ENCODE measurements at places on chromosomes 4 and X.

- no peak for DNase-seq
These were observed 574 bp upstream of the MOB1B start for GRCh38 chr4:70901607-70901983.

- DNase-seq, result no peak
These were observed 113.9 kb downstream of the NKX6-1 start for GRCh38 chr4:84385203-84385602.

- no peak for DNase-seq
These were observed 19.7 kb downstream of the ZFX start for GRCh38 chrX:24169211-24169610.

DNA sequence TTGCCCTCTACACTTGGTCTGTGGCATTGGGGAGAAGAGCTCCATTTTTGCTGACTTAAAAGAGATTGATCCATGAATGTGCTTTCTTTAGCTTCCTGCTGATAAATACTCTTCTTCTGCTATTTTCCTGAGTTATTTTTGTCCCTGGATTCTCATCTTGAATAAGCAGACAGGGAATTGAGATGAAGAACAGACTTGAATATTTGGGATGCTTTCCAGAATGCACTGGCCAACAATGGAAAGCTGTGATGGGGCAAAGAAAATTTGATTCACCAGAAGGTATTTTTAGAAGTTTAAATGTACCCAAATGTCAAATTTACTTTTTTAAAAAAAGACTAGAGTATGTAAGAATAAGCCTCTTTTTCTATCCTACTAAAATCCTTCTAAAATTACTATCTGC is 309.9 kb upstream of the PPP1R2C start:
- DNase-seq, result no peak

DNA sequence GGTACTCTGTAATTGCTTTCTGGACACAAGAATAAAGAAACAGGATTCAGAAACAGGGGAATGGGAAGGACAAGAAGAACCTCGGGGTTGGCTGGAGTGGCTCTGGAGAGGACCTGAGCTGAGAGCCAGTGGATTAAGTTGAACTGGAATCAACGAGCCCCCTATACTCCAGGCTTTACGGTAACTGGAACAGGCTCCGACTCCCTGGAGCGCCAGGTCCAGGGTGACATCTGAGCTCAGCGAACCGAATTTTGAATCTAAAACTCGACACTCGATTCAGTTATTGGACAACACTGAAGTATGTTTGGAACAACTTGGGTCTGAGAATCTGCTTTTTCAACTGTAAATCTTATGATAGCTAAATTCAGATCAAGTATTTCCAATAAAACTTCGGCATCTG is 23.9 kb downstream of the HMX1 start:
- DNase-seq, result no peak

DNA sequence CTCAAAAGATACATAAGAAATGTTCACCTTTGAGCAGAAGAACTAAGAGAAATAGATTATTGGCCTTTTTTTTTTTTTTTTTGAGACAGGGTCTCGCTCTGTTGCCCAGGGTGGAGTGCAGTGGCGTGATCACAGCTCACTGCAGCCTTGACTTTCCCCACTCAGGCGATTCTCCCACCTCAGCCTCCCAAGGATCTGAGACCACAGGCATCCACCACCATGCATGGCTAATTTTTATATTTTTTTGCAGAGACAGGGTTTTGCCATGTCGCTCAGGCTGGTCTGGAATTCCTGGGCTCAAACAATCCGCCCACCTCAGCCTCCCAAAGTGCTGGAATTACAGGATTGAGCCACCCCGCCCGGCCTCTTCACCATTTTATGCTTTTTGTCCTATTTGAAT is 2.9 kb upstream of the TLR6 start:
- no peak for DNase-seq
